ENCODE measurements at places on chromosomes 13 and 19.

DNA sequence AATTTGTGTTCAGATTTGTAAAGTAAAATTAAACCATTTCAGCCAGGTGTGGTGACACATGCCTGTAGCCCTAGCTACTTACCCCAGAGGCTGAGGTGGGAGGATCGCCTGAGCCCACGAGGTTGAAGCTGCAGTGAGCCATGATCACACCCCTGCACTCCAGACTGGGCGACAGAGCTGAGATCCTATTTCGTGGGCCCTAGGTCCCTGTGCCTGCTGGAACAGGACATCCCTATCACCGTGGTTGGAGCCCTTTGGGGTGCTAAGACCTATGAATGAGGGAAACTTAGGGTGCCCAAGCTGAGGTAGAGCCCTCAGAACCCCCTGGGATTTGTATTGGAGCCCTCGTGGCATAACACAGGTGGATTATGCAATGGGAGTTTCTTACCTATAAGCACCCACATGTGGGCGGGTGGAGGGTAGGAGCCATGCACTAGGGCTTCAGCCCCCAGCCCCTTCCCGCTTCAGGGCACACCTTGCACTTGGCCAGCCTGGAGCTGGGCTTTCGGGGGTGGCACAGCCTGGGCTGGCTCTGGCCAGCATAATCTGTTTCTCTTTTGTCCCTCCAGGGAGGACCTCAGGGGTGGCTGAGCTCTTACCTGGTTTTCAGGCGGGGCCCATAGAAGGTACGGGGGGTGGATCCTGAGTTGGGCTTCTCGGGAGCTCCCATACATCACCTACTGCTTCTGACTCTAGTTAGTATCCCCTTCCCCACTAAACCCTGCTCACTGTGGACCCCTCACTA lies 7.2 kb upstream of the USF2 start:
- DNase-seq, result peak; percentile 38

DNA sequence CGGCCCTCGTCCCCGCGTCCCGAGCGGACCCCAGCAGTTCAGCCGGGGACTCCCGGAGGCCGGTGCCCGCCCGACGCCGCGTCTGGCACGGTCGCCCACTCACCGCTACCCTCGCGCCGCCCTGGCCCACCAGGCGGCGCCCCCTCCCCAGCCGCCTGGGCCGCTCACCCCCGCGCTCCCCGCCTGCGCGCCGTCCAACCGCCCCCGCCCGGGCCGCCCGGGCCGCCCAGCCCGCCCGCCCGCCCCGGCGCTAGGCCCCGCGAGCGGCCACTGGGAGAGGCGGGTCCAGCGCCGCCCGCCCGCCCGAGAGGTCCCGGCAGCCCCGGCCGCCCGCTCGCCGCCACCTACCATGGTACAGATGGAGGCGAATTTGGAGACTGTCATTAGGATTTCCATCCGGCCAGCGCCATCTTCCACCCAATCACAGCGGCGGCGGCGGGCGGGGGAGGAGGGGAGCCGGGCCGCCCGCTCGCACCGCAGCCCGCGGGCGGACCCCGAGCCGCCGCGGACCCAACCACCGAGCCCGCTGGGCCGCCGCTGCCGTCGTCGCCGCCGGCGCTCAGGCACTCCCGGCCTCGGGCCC lies at the start of gene USP12:
Gene USP12, minus strand, starts transcription at position 568 of the 583 bp plus-strand sequence. Its CDS starts 172 bp downstream, at position 396.
- no peak for DNase-seq

DNA sequence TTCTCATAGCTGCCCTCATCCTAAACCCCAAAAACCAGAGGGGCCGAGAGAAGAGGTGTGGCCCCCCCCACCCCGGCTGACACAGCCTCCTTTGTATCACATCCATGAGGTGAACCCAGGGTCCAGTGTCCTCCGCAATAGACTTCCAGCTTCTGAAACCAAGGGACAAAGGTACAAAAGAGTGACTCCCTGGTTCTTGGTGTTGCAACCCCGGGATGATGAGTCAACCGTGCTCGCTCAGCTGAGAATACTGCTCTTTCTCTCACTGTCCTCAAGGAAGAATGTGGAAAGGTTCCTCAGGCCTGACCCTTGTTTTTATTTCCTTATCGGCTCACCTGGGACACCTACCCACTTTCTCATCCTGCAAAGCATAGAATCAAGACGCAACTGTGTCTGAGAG lies 5.5 kb downstream of the SLC15A1 start:
- no peak for DNase-seq

- DNase-seq, result no peak
Observed at GRCh38 chr13:99356262-99357091, 49.3 kb upstream of the GPR183 start.

DNA sequence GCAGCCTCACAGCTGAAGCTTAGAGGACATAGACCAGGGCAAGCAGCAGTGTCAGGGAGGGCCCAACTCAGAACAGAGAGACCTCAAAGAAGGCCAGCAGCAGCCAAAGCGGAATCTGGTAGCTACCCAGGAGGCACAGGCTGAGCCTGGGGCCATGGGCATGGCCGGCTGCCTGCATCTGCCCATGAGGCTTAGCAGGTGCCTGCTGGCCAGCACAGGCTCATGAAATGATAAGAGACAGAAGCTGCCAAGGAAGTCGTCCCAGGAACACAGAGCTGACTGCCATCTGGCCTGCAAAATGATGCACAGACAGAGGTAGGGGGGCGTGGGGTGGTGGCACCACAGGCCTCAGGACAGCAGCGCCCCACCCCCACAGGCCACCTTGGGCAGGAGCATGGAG lies 29.2 kb downstream of the TUBA3C start:
- DNase-seq, result no peak

DNA sequence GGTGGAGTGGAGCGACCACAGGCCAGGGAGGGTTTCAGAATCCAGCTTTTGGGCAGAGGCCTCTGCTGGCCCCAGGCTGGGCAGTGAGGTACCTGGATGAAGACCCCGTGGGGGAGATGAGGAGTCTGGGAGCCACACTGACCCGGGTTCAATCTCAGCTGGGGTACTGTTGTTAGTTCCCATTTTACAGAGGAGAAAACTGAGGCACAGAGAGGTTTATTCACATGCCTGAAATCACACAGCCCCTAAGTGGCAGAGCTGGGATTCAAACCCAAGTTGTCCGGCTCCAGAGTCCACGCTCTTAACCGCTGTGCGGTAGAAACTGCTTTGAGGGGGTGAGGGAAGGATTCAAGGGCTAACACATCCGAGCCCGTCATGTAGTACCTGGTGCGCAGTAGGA lies 45.0 kb downstream of the MYH14 start:
- DNase-seq, result no peak

DNA sequence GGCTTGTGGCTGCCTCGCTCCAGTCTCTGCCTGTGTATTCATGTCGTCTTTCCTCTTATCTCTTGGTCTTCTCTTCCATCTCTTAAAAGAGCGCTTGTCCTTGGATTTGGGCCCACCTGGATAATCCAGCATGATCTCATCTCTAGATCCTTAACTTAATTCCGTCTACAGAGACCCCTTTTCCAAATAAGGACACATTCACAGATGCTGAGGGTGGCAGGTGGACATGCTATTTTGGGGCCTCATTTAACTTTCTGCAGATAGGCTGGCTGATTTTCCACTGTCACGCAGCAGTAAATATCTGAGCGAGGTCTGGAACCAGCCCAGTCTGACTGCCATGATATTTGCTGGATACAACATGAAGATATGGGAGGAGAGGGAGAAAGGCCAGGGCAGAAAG lies 41.5 kb upstream of the TSHZ3 start:
- DNase-seq, result no peak

GRCh38 chr19:4009990-4010807 lies 2.7 kb downstream of the PIAS4 start:
- no peak for DNase-seq
